ENCODE measurements at places on chromosomes 7 and 10. TPM values are rescaled to one million over a fixed set of nuclear protein-coding genes. Genes with fewer than 3 reads are reported as not detected.

NKX6-2 gene
- not detected for total RNA-seq

LRRC18 gene
- total RNA-seq, result 0.06 TPM

DNA sequence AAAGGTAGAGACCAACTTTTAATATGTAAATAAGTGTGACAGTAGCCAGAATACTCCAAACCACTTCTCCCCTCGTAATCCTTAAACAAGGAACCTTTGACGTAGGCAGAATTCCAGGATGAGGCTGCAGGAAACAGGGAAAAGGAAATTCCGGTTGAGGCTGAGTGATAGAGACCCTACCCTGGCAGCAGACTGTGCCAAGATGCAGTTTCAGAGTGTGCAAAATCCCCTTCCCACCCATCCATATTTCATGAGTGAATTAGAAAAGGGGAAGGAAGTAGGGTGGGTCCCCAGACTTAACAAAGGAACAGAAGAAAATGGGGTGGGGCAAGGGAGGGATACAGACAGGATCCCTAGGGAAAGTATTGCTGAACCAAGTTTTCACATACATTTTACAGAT, 143.0 kb downstream of the RAPGEF5 start:
- DNase-seq, result no peak

GRCh38 chr7:17195576-17195975, 102.9 kb upstream of the AHR start:
- no peak for DNase-seq

DNA sequence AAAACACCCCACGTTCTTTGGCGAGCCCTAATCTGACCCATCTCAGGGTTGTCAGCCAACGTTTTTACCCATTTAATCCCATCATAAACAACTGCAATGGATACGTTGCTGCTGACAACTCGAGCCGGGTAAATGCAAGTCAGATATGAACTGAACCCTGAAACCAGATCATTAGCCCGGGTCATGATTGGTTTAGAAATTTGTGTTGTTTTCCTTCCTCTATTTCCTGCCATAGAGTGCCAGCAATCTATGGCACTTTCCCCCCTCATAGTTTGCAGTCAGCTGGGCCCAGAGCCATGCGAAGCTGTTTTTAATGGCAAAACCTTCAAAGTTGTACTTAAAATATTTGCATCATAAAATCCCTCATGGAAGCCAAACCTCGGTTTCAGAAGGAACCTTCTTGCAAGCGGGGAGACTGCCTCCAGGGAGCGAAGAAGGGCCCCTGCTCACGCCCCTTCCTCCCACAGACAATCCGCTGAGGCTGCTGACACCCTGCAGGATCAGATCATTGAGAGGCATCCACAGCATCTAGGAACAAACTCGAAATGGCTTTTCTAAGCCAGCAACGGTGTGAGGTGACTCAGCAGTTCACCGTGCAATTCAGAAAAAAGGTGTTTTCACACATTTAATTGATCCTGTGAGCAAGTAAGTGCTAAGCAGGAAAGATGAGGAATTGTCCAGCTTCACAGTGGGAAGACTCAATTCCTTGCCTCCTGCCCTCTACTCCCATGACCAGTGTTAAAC, 710.1 kb downstream of the PARD3 start:
- DNase-seq, result no peak

GRCh38 chr10:28924717-28925116, 247.4 kb downstream of the BAMBI start:
- DNase-seq, result no peak

GRCh38 chr7:132560825-132561529, 15.3 kb downstream of the PLXNA4 start:
- no peak for DNase-seq

DNA sequence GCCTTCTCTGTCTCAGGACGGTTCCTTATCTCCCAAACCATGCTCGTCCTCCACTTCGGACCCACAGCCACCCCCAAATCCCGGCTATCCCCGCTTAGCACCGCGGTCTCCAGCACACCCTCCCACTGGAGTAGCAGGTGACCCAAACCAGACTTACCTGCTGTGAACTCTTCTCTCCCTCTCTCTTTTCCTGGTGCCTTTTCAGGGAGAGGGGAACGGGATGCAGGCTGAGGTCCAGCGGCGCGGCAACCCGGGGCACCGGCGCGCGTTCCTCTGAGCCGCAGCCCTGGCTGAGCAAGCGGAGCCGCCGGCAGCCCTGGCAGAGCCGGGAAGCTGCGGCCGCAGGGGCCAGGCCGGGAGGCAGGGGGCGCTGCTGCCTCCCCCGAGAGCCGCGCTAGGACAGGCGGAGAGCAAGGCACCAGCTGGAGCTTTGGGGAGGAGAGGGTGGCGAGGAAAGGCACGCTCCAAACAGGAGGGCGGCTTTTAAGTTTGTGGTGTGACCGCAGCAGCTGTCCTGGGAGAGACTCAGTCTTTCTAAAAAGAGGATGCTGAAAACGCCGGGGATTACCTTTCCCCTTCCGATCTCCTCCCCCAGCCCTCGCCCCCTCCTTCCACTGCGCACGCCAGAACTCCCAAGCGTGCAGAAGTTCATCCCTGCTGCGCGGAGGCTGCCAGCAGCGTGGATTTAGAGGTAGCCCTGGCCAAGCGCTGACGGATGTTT, at the start of gene SEMA3D:
TSS of gene SEMA3D (minus strand) at position 536 of the 721 bp plus-strand sequence. CDS start 65,165 bp downstream, outside the sequence.
- DNase-seq, result peak; percentile 97
